Glutamatergic neuron (in vitro differentiated cells): ENCODE measurements at places on chromosomes 5 and 9.

GRCh38 chr5:133202066-133202665 is 150.4 kb downstream of the HSPA4 start:
- DNase-seq, result no peak

DNA sequence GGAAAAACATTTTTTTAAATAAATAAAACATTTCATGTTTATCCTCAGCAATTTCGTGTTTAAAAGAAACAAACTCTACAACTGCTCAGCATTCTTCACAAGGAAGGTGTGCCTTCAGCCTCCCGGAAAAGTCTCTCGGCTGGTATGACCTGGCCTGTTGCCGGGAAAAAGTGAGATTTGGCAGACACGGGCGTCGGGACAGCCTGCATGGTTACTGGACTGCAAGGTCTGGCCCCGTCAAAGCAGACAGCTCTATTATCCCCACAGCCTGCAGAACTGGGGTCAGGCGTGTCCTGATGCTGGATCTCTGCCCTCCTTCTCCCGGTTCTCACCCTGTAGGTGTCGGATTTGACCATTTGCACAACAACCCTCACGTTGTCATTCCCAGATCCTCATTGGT is 120.3 kb upstream of the SPATA31C2 start:
- no peak for DNase-seq

DNA sequence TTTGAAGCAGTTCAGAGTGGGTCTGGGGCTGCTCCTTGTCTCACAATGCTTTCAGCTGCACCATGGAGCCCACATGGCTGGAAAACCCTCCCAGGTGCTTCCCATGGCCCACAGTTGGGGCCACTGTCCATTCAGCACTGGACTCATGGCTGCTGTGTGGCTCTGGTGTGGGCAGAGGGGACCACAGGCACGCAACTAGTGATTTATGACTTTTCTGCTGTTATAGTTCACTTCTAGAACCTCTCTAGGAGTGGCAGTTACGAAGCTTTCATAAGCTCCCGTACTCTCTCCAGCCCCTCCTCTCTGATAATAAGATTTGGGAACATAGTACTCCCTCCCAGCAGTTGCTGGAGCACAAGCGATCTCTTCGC is 29.0 kb downstream of the GLRA1 start:
- DNase-seq, result no peak

GRCh38 chr5:40672425-40672824 is 7.3 kb upstream of the PTGER4 start:
- DNase-seq, result no peak

DNA sequence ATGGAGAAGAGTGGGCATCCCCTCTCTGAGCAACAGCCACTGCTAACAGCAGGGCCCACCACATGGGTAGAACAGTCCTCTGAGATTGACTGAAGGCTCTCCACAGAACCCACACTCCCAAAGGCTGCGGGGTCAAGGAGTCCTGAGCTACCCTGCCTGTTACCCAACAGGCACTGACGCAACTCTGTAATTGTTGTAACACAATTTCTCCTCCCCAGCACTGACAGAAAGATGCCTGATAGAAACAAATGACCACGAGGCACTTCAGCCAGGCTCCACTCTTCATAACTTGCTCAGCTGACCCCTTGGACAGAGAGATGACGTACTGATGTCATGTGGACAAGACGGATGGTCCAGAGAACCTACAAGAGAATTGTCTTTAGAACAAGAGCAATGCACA is 220.7 kb downstream of the SPOCK1 start:
- DNase-seq, result no peak

DNA sequence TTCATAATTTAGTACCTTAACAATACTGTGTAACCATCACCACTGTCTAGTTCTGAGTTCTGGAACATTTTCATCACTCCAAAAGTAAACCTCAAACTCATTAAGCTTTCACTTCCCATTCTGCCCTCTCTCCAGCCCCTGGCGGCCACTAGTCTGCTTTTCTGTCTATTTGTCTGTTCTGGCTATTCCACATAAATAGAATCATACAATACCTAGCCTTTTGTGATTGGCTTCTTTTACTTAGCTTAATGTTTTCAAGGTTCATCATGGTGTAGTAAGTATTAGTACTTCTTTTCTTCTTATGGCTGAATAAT is 138.7 kb downstream of the RAPGEF6 start:
- no peak for DNase-seq

DNA sequence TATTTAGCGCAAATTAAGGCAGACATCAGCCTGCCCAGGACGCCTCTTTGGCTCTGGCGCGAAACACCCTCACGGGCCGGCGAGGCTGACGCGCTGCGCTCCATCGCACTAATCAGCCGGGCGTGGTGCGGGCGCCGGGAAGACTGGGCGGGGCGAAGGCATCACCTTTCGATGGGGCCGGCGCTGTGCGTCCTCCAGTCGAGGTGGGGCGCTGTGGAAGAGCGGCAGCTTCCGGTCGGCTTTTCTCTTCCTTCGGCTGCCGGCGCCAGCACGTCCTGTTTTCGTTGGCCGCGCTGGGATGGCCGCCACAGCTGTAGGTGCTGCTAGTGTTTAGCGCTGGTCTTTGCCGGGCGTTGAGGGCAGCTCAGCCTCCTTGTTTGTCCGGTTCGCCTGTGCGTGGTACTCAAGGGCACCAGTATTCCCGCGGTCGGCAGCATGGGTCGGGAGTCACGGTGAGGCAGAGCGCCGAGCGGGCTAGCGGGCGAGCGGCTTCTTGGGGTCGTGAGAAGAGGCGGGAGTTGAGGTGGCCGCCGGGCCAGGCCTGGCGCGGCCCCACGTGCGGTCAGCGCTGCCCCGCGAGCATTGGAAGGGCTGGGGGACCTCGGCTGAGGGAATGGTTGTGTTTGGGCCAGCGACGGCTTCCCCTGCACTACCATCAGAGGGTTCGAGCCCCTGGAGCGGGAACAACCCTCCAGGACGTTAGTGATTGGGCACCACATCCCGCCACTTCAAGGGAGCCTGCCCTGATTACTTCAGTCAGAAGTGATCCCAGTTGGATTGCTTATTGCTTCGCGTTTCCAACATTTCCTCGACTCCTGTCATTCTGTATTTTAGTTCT is at the start of gene DDX46:
DDX46 (plus strand) TSS at position 276 of the 838 bp plus-strand sequence; CDS start at position 436, 160 bp downstream.
- peak; percentile 98 for DNase-seq

- DNase-seq, result no peak
Measured at GRCh38 chr9:97628668-97629067, 4.5 kb downstream of the TSTD2 start.

DNA sequence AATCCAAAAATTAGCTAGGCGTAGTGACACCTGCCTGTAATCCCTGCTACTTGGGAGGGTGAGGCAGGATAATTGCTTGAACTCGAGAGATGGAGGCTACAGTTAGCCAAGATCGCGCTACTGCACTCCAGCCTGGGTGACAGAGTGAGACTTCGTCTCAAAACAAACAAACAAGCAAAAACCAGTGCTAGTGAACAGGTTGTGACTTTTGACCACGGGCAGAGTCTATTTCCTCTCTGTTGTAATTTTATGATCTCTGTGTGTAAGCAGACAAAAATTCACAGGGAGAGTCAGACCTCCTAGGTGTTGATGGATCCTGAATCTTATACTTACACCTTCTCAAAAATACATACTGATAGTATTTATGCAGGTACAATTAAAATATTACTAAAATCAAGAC is 65.8 kb downstream of the SPEF2 start:
- DNase-seq, result no peak

DNA sequence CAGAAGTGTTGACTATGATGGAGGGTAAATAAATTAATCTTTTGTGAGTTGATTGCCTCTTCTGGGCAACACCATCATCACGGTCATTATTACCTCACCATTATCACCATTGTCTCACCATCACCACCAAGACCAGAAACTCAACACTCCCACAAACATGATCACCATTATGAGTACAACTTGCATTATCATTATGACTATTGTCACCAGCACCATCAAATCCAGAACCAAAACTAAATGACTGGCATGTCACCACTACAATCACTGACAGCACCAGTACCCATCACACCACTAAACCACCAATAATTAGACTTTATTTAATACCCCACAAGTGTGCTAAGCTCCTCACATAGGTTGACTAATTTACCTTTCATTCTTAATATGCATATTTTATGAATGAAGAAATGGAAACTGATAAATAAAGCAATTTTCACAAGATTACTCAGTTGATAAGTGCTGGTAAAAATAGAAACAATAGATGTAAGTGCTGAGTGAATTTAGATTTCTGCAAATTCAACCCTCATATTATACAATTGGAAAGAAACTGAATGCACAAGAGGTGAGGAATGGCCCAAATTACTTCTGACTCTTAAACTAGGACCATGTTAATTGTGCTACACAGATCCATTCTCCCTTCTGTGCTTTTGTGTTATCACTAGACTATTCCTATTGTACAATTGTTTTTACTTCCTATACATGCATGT is 517.8 kb upstream of the PAPPA start:
- no peak for DNase-seq

DNA sequence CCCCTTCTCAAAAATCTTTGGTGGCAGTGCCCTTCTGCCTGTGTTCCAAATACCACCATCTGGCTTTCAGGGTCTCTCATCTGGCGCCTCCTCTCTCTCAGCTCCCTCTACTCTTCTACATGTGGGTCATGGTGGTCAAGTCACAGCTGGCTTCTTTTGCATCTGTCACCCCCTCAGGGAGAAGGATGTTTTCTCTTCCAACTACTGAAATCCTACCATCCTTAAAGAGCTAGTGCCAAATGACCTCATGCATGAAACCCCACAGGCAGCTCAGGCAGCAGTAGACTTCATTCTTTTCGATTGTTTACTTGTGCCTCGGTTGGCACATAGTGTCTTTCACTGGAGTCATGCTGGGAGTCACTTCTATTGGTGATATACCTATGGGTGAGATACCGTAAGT is 219.2 kb downstream of the DCP2 start:
- DNase-seq, result no peak

DNA sequence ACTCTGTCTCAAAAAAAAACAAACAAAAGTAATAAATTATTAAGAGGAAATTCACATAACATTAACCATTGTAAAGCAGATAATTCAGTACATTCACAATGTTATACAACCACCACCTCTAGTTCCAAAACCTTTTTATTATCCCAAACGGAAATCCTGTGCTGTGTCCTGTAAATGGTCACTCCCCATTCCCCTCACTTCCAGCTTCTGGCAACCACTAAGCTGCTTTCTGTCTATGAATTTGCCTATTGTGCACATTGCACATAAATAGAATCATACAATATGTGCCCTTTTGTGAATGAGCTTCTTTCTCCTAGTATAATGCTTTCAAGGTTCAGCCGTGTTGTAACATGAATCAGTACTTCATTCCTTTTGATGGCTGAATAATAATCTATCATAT is 20.8 kb downstream of the C9orf152 start:
- DNase-seq, result no peak

- DNase-seq, result no peak
Measured at GRCh38 chr9:2385746-2386145, 235.8 kb upstream of the VLDLR start.

- DNase-seq, result no peak
Measured at GRCh38 chr5:95746194-95746593, 15.1 kb downstream of the RHOBTB3 start.

GRCh38 chr5:27217155-27217956 is 179.0 kb upstream of the CDH9 start:
- no peak for DNase-seq

DNA sequence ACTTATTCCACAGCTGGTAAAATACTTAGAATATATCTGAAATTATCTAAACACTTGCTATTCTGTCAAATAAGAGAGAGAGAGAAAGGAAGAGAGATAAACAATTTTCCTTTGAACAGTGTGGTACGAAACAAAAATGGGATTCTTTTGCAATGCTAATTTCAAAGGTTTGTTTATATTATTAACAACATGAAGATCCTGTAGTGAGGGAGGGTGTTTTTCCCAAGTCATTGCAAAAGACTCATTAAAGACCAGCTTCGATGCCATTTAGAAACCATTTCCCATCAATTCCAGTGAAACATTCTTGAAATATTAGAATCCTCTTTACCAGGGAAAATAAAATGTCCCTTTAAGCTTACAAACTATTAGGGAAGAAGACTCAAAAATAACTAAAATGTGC is 505.4 kb downstream of the SEMA5A start:
- DNase-seq, result no peak

GRCh38 chr5:97531549-97531948 is 348.5 kb upstream of the RIOK2 start:
- no peak for DNase-seq

GRCh38 chr5:176810687-176811501 is 535 bp downstream of the UNC5A start:
- no peak for DNase-seq

GRCh38 chr9:72527801-72528195 is 6.4 kb downstream of the TMC1 start:
- DNase-seq, result no peak

DNA sequence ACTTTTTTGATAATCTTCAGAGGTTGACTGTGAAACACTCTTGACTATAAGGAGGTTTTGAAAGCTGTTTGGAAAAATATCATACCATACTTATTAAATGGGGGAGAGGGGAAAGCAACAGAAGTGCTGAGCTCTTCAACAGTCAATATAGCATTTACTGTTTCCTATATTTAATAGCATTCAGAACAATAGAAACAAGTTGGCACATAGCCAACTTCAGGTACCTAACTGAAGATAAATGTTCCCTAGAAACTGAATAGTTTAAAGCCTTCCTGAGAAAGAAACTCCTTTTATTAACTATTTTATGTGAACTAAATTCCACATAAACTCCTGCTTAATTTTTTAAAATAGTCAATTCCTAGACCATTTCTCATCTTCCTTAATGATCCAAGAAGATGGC is 26.3 kb downstream of the SLC31A1 start:
- DNase-seq, result no peak

- DNase-seq, result no peak
Measured at GRCh38 chr5:88188458-88189132, 80.0 kb downstream of the TMEM161B start.

GRCh38 chr5:88923623-88924329 is 40.8 kb upstream of the MEF2C start:
- no peak for DNase-seq

DNA sequence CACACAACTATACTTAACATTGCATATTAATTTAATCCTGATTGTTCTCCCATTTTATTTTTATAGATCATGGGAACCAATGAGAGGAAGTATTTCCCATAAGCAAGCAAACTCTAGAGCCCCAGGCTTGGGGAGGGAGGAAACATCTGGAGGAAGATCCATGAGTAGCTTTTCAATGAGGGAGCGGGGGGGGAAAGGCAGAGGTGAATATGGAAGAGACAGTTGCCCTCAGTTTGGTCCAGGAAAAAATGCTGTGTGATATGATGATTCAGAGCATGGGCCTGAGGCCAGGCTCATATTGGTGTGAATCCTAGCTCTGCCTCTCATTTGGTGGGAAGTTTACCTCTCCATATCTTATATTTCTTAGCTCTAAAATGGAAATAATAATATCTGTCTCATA is 42.2 kb upstream of the ALDOB start:
- no peak for DNase-seq

DNA sequence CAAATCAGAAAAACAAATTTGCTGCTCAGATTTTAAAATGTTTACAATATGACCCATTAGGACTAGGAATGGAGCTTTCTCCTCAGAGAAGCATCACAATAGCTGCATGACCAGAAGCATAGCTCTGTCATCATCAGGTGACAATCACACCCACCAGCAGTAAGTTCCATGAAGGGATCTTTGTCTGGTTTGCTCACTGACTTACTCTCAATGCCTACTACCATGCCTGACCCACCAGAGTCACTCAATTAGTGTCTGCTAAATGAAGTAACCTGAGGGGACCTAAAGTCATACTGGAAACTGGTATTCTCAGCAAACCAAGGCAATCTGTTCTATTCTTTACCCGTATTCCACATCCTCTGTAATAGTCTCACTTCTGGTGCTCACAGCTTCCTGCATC is 7.7 kb downstream of the ERMP1 start:
- no peak for DNase-seq
